Naive thymus-derived CD8-positive, alpha-beta T cell (primary cell): ENCODE measurements at places on chromosomes 1 and 21. TPM values are rescaled to one million over a fixed set of nuclear protein-coding genes. Genes with fewer than 3 reads are reported as not detected.

FCGR3B gene
- not detected for total RNA-seq

PTCH2 gene
- total RNA-seq, result 1.6 TPM

C2CD4D gene
- 0.21 TPM for total RNA-seq

PAQR6 gene
- total RNA-seq, result 2.8 TPM

LIN28A gene
- not detected for total RNA-seq

TCHHL1 gene
- not detected for total RNA-seq

LSS gene
- total RNA-seq, result 43.6 TPM

INSRR gene
- total RNA-seq, result not detected

GRCh38 chr1:47561523-47562007 is 123.7 kb downstream of the FOXD2 start:
- no peak for DNase-seq

DNA sequence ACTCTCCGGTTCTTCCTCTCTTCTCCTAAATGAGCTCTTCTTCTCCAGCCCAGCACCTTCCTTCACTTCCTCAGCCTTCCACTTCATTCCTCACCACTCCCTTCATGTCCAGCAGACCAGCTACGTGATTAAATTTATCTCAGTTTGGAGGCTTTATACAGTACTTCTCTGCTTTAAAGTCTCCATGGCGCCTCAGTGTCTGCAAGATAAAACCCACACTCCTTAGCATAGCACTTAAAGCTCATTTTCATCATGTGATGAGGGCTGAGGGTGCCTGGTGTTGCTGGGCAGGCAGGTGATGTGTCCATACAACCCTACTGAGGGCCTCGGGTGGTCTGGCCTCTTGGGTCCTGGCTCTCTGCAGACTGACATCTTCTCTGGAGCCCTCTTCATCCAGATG is 7.7 kb downstream of the SLC5A9 start:
- no peak for DNase-seq

GRCh38 chr1:219463636-219464035 is 149.3 kb downstream of the ZC3H11B start:
- DNase-seq, result no peak

- DNase-seq, result peak; percentile 15
Measured at GRCh38 chr1:45012639-45013278, 705 bp downstream of the UROD start.

GRCh38 chr1:231324660-231325059 is 13.0 kb downstream of the EXOC8 start:
- DNase-seq, result no peak

- DNase-seq, result no peak
Measured at GRCh38 chr1:86649618-86650017, 54.8 kb upstream of the SH3GLB1 start.
